GM23248 (cell line): ENCODE measurements at places on chromosomes 4 and X. TPM values are rescaled to one million over a fixed set of nuclear protein-coding genes. Genes with fewer than 3 reads are reported as not detected.

DNA sequence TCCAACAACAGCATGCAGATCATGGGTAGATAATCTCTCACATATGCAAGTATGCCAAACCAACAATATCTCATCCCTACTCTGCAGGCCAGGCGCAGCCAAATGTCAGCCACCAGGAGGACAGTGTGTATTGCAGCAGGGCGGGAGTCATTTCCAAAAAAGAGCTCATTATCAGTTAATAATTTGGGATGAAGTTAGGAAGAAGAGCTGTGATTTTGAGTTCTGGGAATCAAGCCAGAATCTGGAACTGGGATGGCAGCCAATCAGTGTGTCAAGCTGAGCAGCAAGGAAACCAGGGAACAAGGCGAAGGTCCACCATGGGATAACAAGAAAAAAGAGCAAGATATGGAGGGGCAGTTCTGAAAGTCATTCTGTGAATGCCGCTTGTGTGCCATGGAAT is 88.2 kb upstream of the CAMK2D start:
- peak; percentile 17 for DNase-seq

GRCh38 chr4:81215931-81216330 is 909 bp upstream of the PRKG2 start:
- no peak for DNase-seq

DNA sequence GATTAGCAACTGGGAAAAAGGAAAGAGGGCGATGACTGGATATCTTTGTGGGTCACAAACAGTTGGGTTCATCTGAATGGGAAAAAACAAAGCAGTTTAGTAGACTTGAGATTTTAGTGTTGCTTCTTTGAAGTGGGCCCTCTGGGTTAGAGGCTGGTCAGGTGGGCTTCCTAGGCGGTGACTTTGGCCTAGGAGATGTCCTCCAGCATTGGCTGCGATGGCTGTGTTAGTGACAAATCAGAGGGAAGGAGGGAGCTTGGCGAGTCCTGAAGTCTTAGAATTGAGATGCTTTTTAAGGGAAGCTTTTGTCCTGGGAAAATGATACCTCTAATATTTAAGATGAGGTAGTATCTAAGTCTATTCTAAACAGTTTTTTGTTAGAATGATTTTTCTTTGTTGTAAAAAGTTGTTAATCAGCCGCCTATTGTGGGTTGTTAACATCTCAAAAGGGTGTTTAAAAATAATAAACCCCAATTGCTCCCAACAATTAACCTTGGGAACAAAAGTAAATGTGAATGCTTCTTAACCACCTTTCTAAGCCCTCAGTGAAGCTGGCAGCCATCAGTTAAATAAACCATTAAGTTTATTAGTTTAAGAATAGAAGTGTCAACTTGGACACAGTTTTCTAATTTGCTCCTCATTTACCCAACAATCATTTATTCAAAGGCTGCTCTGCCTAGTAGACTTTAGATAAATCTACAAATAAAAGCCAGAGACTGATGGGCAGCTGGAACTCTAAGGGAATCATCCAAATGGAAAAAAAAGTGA is 31.7 kb downstream of the DLG3 start:
- no peak for DNase-seq

DNA sequence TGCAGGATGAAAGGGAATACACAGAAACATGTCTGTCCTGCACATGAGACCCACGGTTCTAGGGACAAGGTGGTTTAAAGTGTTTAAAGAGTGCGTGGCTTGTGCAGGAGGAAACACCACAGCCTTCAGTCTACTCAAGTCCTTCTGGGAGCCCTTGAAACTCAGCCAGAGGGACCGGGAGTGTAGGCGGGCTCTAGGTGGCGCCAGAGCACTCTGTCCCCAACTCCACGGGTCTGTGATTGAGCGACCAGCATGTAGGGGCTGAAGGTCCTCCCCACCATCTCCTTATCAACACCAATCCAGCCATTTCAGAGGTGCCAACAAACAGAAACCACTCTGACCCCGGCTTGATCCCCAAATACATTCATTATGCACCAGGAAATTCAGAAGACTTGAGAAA is 82.0 kb upstream of the CLDN34 start:
- DNase-seq = peak; percentile 72

GRCh38 chr4:153594210-153594609 is 89.9 kb upstream of the TLR2 start:
- DNase-seq = peak; percentile 33

DNA sequence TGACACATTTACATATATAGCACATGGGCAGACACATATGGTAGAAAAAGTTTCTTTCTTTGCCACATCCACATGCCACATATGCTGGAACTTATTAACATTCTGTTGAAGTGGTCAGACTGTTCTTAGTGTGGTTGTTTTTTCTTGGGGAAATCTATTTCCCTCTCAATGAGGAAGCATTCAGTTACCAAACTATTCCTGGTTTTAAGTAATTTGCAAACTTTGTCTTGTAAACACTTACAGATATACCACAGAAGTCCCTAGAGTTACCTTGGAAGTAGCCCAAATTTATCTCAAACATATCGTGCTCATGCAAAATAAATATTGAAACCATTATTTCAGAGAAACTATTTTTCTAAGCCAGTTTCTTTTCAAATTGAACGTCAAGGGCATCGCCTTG is 625.5 kb upstream of the INTU start:
- DNase-seq = no peak

DNA sequence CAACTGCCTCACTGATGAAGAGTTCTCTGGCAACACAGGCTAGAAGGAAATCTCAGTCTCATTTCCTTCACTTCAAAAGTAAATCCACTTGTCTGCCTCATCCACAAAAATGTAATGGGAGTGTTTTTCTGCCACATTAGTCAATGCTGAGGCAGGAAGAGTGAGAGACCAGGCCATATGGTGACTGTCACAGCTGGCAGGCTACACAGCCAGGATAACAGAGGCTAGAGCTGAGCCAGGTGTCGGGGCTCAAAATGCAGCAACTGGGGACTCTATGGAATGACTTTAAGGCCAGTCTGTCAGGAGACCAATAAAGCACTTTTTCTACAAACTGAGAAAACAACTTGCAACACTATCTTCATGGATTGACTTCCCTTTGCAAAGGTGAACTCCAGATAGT is 204.2 kb downstream of the GPC3 start:
- no peak for DNase-seq

DNA sequence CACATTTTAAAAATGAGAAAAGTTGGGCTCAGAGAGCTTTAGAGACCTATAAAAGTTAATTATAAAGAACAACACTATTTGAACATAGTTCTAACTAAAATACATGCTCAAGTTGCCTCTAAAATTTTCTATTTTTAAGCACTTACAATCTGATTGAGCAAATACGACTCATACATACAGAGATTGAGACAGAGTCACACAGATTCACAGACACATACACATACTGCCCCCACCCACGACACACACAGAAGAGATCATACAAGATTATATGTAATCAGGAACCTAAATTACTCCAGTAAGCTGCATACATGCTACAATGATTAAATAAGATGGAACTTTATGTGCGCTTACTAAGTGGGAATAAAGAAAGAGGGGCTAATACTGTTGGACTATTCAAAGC is 2.7 kb upstream of the ASB5 start:
- DNase-seq = peak; percentile 65

The FAM184B gene
- total RNA-seq = not detected in 2 replicates

DNA sequence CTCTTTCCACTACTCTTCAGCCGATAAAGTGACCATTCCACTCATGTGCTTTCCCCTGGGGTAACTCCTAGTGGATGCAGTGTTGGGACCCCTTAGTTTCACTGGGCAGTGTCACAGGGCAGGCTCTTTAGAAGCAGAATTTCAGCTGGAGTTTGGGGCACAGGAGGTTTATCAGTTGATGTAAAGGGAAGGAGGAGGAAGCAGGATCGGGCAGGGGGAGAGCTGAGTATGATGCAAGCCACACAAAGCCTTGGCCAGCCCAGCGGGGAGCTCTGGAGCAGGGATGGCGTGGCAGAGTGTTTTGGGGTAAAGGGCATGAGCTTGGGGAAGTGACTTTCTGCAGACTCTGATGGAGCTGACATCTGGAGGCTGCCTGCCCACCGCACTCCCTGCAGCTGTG is 19.3 kb downstream of the WDR13 start:
- no peak for DNase-seq

DNA sequence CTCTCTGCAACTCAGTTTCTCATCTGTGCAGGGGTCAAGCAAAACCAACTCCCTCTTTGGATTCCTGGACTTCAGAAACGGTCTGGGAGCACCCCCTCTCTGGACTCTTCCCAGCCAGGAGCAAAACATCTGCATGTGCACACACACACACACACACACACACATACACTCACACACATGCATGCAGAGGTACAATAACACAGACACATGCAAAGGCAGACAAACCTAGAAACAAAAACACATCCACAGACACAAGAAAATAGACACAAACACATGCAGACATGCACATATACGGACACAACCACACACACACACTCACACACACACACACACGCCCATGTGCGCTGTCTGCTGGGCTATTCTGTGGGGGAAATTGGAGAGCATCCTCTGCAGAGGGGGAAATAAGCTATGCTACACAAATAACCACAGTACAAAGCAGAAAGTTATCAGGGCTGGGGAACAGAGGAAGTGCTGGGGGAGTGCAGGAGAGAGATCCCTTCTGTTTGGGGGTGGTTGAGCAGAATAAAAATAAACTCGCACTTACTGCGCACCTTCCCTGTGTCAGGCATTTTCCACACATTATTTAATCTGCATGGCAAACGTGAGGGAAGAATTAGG is 19.9 kb downstream of the IQSEC2 start:
- no peak for DNase-seq

DNA sequence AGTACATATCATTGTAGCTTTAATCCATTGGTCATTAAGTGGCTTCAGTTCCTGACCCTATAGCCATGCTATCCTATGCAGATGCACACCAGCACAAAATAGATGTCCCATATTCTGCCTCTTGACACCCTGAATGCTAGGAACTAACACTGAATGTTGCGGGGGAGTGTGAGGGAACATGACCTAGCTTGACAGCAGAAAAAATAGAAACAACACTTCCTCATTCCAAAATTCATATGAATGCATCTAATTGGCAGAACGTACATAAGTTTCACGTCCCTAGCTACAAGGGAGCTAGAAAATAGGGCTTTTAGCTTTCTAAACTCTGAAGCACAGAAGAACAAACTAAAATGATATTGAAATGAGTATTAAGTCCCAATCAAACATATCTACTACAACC is 14.4 kb upstream of the DCAF8L1 start:
- DNase-seq = no peak

- DNase-seq = peak; percentile 65
Measured at GRCh38 chr4:123102897-123103471, 180.6 kb upstream of the NUDT6 start.

The VCX gene
- total RNA-seq = not detected in 2 replicates

- no peak for DNase-seq
Measured at GRCh38 chr4:2827071-2827873, 16.4 kb upstream of the ADD1 start.

DNA sequence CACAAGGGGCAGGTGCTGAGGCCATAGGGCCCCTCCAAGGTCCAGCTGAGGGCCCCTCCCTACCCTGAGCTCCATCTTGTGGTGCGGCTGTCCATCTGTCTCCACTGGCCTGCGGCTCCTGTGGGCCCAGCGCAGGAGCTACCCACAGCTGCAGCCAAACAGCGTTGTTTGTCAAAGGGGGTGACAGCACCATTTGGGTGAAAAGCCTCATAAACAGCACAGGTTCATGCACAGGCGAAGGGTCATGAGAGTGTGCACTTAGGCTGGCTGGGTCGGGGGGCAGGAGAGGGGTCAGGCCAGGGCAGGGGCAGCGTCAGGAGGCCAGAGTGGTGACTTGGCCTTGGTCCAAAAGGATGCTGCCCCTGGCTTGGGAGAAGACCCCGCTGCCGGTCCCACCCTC is 32.3 kb downstream of the BLOC1S4 start:
- no peak for DNase-seq

The PNCK gene
- total RNA-seq = not detected in 2 replicates

DNA sequence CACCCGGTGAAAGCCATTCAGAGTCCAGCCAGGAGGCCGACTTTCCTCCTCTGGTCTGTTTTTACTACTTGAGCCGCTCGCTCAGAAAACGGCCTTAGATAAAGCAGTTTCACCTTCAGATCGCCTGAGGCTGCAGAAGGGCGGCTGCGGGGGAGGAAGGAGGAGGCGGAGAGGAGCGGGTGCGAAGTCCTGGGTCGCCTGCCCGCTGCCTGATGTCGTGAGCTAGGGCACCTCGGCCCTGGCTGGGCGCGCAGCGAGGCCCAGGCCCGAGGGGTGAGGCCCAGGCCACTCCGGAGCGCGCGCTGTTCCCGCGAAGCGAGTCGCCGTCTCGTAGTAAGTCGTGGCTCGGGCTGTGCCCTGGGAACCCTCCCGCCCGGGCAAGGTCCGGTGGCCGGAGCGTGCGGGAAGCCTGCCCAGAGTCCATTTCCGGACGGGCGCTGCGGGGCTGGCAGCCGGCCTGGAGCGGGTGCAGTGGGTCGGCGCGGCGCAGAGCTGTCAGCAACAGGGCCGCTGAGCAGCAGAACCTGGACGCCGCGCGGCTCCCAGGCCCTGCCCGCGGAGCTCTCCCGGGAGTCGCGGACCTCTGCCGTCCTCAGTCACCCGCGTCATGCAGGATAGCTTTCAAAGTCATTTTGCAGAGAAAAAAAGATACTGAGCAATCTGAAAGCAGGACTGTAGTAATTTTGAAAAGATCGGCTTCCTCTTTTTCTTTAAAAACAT is 18.6 kb downstream of the TRIM2 start:
- peak; percentile 83 for DNase-seq

The SH3RF1 gene
- total RNA-seq = 24.9 and 28.3 TPM in 2 replicates

- peak; percentile 71 for DNase-seq
Measured at GRCh38 chr4:147825451-147826287, 93.8 kb downstream of the ARHGAP10 start.

DNA sequence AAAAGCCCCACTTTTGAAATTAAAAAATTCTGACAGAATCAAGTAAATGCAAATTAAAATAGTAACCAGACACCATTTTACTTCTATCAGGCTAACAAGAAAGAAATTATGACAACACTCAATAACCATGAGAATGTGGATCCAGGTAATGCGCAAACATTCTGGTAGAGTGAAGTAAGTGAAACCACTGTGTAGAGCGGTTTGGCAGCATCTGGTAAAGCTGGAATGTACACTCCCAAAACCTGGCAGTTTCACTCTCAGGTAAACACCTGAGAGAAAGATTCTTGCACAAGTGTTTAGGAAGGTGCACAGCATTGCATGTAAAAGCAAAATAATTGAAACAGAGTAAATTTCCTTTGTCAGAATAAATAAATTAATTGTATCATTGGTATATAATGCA is 81.8 kb downstream of the TRIML1 start:
- no peak for DNase-seq

The TCP11X2 gene
- not detected in 2 replicates for total RNA-seq

DNA sequence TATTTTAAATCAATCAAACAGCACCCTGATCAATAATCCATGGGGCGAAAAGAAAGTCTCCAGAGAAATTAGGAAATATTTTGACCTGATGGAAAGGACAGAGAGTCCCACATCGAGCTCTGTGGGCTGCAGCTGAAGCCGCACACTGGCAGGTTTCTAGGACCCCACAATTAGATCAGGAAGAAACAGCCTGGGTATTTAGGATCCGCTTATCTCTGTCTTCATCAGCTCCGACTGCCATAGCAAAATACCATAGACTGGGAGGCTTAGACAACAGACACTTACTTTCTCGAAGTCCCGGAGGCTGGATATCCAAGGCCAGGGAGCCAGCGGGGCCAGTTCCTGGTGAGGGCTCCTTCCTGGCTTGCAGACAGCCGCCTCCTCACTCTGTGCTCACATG is 36.4 kb downstream of the CCNQ start:
- no peak for DNase-seq

- DNase-seq = no peak
Measured at GRCh38 chr4:184476695-184477094, 2.3 kb upstream of the IRF2 start.
